HS-27A (cell line): ENCODE measurements at places on chromosomes 16 and 17.

GRCh38 chr17:12256380-12256995 is 235.8 kb downstream of the MAP2K4 start:
- peak; percentile 11 for DNase-seq

GRCh38 chr16:84883301-84883700 is 63.5 kb downstream of the CRISPLD2 start:
- no peak for DNase-seq

GRCh38 chr16:26806657-26807056 is 260.1 kb upstream of the C16orf82 start:
- no peak for DNase-seq

GRCh38 chr17:40291281-40291664 is 3.6 kb downstream of the CDC6 start:
- DNase-seq, result no peak

DNA sequence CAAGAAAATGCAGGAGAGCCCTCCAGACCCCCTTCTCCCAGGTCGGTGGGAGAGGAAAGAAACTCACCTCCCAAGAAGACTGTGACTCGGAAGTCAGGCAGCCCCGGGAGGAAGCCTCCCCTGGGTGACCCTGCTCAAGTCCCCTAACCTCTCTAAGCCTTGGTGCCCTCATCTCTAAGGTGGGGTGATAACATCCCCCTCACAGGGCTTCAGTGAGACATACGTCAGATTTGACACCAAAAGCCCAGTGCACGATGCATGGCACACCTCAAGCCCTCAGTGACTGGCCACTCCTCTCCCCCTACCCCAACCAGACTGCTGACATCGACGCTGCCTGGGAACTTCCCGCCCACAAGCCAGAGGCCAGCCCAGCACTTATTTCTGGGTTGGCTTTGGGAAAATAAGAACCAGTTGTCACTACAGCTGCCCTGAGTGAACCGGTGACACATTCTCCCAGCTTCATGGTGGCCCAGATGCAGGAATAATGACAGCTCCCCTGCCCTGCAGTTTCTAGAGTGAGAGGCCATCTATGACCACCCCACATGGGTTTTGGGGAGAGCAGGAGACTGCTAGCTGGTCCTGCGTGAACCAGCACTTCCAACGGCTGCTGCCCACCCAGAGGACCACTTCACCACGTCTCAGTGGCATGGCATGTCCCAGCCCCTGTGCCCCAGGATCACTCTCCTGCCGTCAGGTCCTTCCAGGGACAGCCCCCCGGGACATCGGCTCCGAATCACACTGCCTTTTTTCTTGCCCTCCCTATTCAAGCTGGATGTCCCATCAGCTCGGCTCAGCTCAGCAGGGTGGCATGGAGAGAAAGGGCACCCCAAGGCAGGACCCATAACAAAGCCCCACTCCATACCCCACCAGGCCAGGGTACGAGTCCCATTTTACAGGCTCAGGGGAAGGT is 9.5 kb downstream of the KNOP1 start:
- DNase-seq, result no peak

DNA sequence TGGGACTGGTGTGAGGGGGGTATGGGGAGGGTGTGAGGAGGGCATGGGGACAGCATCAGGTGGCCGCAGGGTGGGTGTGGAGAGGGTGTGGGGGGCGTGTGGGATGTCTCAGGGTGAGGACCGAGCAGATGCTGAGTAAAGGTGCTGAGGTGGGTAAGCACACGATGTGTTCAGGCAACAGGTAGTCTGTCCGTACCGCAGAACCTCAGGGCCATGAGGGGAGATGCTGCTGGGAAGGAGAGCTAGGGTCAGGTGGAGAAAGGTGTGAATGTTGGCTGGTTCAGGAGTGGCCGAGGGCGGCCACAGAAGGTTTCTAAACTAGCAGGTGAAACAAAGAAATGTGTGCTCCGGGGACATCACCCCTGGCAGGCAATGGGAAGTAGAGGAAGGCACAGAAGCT is 80.0 kb upstream of the CDH5 start:
- DNase-seq, result no peak

GRCh38 chr16:30561089-30561816 is 3.1 kb upstream of the ZNF764 start:
- DNase-seq, result no peak

DNA sequence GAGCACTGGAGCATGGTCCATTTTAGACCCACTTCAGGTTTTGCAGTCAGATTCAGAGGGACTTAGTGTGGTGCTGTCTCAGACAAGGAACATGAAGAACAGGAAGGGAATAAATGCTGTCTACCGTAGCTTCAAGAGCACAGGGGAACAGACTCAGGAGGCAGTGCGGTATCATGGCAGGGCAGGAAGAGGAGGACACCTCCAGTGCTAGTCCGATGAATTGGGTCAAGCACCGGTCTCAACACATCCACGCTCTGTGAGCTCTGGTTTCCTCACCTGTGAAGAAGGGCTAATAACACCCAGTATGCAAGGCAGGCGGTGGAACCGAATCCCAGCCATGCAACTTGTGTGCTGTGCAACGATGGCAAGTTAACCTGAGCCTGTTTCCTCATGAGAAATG is 3.6 kb upstream of the ANKFY1 start:
- DNase-seq, result no peak

DNA sequence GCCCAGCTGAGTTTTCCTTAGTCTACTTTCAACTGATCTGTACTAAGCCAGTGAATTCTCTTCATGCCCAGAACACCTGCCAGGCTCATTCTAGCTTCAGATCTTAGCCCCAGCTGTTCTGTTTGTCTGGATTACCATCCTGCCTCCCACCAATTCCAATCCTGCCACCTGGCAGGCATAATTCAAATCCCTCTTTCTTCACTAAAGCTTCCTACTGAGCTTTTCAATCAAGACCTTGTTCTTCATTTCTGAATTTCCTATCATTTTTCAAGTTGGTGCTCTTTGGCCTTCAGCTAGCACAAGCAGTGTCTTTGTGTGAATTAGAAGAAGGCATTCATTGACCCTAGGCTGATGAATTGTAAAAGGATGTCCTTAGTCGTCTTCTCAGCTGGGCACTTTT is 357.6 kb downstream of the UTP18 start:
- DNase-seq, result no peak

DNA sequence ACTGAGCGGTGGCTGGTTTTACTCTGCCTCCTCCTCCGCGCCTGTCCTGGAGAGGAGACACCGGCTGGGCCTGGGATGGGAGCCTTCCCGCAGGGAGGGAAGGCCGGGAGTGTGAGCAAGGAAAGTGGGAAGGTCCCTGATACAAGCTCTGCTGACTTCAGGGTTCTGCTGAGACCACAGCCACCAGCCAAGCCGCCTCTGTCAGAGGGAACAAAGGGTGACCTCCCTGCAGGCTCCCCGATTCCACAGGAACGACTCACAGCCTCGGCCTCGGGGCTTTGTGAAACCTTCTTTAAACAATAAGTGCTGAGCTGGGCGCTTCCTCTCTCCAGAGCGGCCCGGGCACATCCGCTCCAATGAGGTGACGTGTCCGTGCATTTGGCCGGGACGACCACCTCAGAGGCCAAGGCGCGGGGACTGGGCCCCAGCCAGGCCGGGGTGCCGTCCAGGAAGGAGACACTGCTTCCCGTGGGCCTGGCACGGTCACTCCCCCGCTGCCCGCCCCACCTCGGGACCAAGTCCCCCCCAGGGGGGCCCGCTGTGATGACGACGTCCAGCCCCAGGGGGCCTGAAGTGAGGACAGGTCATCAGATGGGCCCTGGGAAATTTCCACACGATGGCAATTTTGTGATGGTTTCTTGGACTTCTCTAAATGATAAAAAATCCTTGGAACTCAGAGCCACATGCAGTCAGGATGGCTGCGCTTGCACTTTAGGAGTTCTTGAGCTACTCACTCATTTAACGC is 11.8 kb upstream of the CIBAR2 start:
- DNase-seq, result no peak

- no peak for DNase-seq
Measured at GRCh38 chr16:970386-970765, 408 bp downstream of the LMF1 start.

DNA sequence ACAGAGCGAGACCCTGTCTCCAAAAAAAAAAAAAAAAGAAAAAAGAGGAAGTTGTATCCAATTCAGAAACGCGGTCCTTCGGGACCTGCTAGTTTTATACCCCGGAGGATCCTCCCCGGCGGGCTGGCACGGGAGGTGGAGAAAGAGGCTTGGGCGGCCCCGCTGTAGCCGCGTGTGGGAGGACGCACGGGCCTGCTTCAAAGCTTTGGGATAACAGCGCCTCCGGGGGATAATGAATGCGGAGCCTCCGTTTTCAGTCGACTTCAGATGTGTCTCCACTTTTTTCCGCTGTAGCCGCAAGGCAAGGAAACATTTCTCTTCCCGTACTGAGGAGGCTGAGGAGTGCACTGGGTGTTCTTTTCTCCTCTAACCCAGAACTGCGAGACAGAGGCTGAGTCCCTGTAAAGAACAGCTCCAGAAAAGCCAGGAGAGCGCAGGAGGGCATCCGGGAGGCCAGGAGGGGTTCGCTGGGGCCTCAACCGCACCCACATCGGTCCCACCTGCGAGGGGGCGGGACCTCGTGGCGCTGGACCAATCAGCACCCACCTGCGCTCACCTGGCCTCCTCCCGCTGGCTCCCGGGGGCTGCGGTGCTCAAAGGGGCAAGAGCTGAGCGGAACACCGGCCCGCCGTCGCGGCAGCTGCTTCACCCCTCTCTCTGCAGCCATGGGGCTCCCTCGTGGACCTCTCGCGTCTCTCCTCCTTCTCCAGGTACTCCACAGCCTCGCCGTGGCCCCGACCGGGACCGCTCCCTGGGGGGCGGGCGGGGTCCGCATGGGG is at the start of gene CDH3:
Gene CDH3 (plus strand): TSS at position 596 of the 779 bp plus-strand sequence. CDS start 70 bp downstream, at position 666.
- DNase-seq, result no peak

DNA sequence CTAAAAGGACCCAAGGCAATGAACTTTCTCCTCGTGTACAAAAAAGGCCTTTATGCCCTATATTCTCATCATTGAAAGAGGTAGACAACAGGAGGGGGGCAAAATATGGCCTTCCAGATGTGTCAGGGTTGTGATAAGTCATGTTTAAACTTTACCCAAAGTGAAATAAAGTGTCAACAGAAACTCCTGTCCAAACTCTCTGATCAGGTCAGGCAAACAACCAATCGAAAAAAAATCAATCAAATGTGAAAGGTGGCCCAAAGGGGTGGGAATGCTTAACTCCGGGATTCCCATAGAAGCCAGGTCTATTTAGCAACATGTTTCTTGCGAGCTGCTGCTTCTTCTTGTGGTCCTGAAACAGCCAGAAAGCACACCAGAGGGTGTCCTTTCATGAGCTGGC is 49.5 kb upstream of the SOX9 start:
- no peak for DNase-seq

DNA sequence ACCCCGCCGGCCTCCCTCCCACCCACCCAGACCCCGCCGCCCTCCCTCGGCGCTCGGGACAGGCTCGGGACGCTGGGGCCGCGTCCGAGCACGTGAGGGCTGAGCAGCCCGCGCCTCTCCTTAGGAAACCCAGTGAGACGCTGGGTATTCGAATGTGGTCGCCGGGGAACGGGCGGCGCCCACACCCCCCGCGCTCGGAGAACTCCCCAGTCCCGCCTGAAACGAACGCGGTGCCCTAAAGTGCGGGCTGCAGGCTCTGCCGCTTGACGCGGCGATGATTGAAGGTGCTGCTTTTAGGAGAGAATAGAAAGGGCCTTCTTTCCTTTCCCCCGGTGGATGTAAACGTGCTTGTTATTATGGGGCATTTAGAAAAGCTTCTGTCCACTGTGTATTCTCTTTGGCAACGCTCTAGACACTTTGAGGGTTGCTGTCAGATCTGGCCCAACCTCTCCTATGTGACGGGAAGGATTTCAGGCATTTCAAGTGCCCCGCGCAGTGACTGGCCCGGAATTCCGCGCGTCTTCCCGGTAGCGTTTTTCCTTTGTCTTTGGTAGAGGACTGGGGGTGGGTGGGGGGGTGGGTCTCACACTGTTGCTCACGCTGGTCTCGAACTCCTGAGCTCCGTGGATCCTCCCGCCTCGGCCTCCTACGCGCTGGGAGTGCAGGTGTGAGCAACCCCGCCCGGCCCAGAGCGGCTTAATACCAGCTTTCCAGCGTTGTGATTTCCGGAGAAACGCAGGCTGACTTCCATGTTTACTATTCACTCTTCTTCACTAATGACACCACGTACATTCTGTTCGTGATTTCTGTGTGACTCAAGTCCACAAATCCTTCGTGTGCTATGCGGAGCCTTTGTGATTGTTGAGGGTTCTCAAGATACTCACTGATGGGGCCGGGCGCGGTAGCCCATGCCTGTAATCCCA is 21.8 kb upstream of the FOXK2 start:
- DNase-seq, result no peak

GRCh38 chr16:51084074-51084928 is 66.8 kb downstream of the SALL1 start:
- no peak for DNase-seq

- DNase-seq, result no peak
Measured at GRCh38 chr16:3135126-3135715, 392 bp downstream of the ZNF213 start.

GRCh38 chr16:63735456-63735855 is 1386.4 kb downstream of the CDH11 start:
- DNase-seq, result no peak

DNA sequence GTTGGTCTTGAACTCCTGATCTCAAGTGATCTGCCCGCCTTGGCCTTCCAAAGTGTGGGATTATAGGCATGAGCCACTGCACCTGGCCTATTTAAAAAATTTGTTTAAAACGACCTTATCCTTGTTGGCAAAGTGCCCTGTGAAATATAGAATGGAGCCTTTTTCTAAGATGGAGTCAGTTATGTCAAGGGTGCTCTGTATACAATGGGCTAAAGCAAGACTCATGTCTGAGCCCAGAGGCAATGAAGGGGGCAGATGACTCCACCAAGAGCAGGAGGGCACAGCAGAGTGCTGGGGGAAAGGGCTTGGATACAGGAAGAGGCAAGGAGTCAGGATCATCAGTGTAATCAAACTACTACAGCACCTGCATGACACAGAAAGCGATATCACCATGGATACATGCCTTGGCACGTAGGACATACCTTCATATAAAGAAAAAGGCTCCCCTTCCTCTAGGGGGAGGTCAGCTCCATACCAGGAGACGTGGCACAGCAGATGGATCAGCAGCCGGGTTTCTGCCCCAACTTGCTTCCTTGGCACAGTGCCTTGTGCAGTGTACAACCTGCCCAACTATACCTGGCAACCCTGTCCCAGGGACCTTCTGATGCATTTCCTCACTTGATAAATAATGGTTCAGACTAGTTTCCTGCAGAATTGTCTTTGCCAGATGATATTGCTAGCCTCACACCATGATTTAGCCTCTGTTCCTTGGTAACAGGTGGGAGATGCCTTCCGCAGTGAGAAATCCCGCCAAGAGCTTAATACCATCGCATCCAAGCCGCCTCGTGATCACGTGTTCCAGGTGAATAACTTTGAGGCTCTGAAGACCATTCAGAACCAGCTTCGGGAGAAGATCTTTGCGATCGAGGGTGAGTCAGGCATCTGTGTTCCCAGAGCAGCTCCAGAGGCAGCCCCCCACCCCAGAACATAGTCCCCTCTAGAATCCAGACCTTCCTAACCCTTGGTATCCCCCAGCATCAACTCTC is 15.3 kb downstream of the ITGAM start:
- no peak for DNase-seq

- DNase-seq, result no peak
Measured at GRCh38 chr17:62664336-62665120, 37.1 kb downstream of the MRC2 start.

DNA sequence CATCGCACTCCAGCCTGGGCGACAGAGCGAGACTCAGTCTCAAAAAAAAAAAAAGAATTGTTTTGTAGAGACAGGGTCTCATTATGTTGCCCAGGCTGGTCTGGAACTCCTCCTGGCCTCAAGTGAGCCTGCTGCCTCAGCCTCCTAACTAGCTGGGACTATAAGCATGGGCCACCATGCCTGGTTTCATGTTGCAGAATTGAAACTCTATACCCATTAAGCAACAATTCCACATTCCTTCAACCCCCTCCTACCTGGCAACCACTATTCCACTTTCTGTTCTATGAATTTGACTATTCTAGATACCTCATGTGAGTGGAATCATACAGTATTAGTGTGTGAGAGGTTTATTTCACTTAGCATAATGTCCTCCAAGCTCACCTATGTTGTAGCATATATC is 24.5 kb downstream of the RNF135 start:
- no peak for DNase-seq
